IPS-NIHi11 (cell line): ENCODE measurements at places on chromosomes 1 and 21.

DNA sequence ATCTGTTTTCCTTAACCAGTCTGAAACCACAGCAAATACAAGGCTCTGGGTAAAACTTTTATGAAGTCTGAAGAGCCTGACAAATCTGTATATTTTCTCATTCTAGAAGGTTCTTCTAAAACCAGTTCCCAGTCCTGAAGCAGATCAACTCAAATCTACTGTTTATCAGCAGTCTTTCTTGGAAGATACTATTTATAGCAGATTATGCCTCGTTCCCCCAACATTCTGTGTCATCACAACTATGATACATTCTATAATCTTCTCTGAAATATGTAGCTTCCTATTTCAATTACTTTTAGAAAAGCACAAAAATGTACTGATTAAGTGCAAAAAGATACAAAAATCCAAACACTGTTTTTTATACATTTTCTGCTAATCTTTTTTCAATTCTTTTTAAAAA lies 67.5 kb downstream of the NIBAN1 start:
- DNase-seq = no peak

DNA sequence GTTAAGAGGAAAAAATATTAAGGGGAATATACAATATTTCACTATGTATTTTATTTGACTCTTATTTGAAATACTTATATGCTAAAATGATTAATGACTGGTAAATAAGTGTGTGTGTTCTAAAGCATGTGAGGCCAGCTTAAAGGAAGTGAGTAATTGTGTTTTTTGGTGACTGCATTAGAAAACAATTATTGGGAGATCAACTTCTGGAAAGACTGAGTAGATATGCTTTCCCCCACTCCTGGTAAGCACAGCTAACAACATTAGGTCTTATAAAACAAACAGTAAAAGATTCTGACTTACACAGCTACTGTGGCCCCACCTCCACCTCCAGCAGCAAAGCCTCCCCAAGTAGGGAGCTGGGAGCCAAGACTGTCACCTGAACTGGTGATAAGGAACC lies 403.0 kb downstream of the SRGAP2C start:
- no peak for DNase-seq

- DNase-seq = no peak
Observed at GRCh38 chr21:26117324-26117971, 53.1 kb downstream of the APP start.

DNA sequence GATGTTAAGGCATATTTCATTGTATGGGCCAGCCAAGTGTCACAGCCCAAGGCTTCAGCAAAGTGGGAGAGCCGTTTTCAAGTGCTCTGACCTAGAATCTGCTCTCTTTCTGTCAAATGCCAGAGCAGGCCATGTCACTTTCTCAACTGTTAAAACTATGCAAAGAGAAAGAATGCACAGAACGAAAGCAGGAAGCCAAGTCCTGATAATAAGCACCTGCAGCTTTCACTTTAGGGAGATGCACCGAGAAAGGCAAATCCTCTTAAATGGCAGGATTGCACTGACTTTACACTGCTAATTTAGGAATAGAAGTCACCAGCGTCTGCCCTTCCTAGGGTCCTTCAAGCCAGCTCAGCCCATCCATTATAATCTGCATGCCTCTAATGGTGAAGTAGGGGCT lies 49.2 kb upstream of the NTPCR start:
- no peak for DNase-seq

DNA sequence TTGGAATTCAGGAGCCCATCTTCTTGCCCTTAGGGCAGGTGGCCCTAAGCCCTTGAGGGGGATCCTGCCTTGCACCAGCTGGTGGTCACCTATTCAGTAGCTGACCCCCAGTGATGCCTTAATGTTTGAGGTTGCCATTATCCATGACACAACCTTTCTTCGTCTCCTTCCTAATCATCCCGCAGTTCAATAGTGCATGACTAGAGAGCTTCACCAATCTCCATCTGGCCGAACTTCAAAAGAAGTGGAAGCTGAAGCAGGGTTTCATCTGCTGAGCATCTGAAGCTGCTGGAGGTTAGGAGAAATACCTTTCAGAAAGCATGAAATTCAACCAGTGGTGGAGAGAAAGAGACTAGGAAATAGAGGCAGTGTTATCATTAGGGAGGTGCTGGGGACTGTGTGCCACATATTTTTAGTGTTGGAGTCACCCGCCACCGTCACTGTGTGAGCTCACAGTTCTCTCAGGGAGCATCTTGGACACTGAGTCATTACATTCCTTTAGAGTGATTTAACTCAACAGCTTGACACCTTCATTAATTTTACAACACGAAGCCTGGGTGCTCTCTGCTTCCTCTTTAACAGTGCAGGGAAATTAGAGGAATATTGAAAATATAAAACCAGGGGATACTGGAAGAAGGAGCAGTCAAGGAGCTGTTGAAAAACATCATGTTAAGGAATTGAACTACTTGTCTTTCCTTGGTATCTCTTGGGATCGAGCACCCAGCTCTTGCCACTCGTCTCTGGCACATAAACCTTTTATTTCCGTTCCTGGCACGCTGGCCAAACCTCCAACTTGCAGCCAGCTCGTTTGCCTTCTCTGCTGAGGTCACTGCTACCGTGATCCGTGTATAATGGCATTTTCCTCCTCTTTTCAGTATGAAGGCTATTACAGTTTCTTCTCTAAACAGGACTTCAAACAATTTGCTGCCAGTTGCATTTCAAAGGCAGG lies 53.6 kb downstream of the PEX14 start:
- no peak for DNase-seq

DNA sequence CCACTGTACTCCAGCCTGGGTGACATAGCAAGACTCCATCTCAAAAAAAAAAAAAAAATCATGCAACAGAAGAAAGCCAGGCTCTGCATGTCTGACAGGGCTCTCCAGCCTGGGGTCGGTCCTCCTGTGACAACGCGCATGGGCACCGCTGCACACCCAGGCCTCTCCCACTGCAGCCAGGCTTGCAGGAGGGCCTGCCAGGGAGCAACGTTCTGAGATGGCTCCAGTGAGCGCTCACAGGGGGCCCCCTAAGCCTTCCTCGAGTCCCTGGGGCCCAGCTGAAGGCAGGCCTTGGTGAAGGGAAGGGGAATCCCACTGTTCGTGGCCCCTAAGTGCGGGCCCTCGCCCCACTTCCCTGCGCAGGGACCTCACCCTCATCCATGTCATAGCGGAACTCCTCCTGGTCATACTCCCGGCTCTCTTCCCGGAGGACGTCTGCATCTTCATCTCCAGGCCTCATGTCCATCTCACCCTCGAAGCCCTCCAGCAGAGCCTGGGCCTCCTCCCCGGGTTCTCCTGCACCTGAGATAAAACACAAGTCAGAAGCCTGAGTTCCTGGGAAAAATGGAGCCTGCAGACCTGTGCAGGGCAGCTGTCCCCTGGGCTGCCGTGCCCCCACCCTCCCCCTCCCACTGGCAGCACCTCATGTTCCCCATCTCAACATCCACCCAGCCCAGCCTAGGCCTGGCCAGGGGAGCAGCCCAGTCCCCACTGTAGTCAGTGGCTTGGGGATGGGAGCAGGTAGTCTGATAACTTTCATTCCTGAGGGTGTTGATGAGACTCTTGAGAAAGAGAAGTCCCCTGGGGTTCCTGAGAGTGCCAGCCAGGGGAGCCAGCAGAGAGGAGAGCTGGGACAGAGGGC lies 20.3 kb downstream of the RSPH1 start:
- DNase-seq = no peak

- DNase-seq = no peak
Observed at GRCh38 chr1:117077267-117077666, 17.1 kb downstream of the TTF2 start.

- DNase-seq = peak; percentile 26
Observed at GRCh38 chr21:38814126-38815059, 8.7 kb downstream of the ETS2 start.

GRCh38 chr1:116981521-116982037 lies 20.0 kb upstream of the CD101 start:
- no peak for DNase-seq
